A549 treated with Hydrocortisone at 1 μM for 4 hours (cell line): ENCODE measurements at places on chromosomes 6 and 20. TPM values are rescaled to one million over a fixed set of nuclear protein-coding genes. Genes with fewer than 3 reads are reported as not detected.

The CEBPB gene
- total RNA-seq = 145 to 325 TPM (median 294 TPM) in 5 replicates

The CRISP2 gene
- not detected in 5 replicates for total RNA-seq

The GLP1R gene
- not detected in 5 replicates for total RNA-seq

The NINL gene
- total RNA-seq = 11.4 to 15.4 TPM (median 14.7 TPM) in 5 replicates

The CAGE1 gene
- total RNA-seq = not detected in 5 replicates

The TPBG gene
- 32.4 to 36.0 TPM (median 35.5 TPM) in 5 replicates for total RNA-seq
